ENCODE measurements at places on chromosomes 4 and X.

DNA sequence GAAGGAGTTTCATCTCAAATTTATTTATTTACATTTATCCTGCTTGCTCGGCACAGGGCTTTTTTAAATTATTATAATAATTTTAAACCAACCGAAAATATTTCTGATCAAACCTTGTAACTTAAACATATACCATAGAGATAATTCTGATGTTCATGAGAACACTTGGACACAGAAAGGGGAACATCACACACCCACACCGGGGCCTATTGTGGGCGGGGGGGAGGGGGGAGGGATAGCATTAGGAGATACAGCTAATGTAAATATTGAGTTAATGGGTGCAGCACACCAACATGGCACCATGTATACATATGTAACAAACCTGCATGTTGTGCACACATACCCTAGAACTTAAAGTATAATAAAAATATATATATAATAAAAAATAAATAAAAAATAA is 2.9 kb downstream of the ANXA5 start:
- no peak for DNase-seq

DNA sequence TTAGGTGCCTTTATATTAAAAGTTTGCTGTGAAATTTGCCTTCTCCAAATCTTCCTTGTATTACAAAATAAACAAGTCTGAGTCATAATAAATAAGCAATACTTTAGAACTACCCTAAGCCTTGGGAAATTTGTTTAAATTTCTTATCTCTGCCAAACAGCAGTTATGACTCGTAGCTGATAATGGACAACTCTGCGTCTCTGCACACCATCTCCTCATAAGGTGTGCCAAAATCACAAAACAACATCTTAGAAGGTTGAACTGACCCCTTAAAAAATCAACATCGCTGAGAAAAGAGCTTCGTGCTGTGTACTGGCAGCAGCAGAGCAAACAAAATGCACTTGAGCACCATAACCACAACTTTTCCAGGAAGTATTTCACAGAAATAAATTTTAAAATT is 22.0 kb downstream of the OR13H1 start:
- no peak for DNase-seq

- DNase-seq, result no peak
Measured at GRCh38 chrX:1781766-1782165, 166.9 kb downstream of the ASMT start.

DNA sequence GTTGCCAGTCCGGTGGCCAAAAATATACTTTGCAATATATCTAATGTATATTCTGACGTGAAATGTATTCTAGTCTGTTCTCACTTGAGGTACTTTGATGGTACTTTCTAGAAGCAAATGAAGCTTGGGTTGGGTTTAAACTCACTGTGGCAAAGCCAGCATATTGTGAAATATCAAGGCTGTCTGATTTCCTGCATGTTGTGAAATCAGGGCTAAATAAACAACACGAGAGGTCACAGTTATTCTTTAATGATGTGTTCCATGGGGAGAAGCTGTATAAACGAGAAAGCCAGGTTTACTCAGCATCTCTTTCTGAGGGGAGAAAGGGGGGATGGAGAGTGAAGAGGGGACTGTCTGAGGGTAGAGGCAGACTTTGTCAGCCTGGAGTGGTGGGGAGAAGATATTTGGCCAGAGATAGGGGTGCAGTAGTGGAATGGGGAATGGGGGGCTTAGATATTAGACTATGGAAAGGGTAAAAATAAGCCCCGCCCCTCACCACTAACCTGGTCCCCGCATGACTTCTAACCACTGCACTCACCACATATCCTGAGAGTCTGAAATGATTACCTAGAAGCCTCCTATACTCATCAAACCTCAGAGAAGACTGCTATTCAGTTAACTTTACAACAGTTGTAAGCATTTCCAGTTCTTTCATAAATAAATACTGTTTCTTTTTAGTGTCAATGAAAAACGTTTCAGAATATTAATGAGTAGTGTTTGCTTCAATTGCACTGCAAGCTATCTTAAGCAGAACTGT is 5.9 kb upstream of the SCARB2 start:
- DNase-seq, result no peak

DNA sequence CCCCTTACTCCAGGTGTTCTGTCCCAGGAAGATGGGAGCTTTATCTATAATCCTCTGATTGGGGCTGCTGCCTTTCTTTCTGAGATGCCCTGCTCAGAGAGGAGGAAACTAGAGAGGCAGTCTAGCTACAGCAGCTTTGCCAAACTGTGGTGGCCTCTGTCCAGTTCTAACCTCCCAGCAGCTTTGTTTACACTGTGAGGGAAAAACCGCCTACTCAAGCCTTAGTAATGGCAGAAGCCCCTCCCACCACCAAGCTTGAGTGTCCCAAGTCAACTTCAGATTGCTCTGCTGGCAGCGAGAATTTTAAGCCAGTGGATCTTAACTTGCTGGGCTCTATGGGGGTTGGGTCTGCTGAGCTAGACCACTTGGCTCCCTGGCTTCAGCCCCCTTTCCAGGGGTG is 394.9 kb upstream of the PABPC5 start:
- no peak for DNase-seq

GRCh38 chrX:49879656-49880277 is 483 bp downstream of the USP27X start:
- no peak for DNase-seq

DNA sequence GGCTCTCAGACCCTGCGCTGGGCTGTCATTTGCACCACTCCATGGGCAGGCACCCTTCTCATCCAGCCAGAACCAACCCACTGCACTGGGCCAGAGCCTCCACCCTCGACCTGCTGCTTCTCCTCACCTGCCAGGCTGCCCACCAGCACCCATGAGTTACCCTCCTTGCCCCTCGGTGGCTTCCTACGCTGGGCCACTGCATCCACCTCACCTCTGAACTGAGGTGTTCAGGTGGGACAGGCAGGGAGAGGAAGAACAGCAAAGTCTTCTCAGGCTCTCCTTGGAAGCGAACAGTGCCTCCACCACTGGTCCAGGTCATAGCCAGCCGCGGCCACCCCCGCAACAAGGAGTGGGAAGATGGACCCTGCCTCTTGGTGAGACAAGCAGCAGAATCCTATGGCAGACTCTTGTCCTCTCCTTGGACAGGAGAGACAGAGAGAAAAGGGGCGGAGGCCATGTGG is 32.4 kb upstream of the HMX1 start:
- DNase-seq, result no peak

DNA sequence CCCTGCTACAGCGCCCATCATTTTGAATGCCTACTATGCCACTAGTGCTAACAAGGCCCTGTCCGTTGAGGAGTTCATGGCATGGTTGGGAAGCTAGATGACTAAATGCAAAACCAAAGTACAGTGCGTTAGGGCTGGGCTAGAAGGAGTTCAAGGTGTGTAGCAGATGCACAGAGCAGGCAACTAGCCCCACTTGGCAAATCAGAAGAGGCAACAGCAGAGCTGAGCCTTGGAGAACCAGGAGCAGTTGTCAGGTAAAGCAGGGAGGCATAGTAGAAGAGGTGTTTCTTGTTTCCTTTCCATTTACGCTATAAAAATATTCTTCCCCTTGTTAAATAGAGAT is 146.6 kb upstream of the CPEB2 start:
- no peak for DNase-seq

GRCh38 chr4:7973545-7973981 is 33.9 kb upstream of the AFAP1 start:
- DNase-seq, result no peak

- DNase-seq, result no peak
Measured at GRCh38 chr4:14693728-14694127, 308.6 kb upstream of the CPEB2 start.

Data from stimulated activated CD8-positive, alpha-beta memory T cell treated with anti-CD3 and anti-CD28 coated beads, Interleukin-7, amount 100 ng/mL, for 1 hour (primary cell).